Activated T-helper 1 cell treated with anti-CD3 and anti-CD28 coated beads, Interleukin-2, amount 50 U/mL, for 16 hours (primary cell): ENCODE measurements at places on chromosomes 3 and 15.

DNA sequence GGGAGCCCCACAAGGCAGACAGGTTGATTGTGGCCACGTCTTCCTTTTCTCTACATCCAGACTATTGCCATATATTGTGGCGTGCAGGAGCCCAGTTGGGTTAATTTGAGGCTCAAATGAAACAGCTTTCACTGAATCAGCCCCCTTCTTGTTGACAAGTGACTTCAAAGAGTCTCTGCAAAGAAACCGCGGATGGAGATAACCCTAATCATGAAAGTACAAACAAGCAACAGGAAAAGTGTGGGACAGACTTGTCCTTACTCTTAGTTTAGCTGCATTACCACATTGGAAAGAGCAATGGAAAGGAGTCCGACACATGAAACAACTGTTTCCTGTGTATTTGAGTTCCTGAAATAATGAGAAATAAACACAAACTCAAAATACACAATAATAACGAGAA is 3.3 kb downstream of the TMEM40 start:
- DNase-seq = no peak

- DNase-seq = peak; percentile 55
These were observed 6.2 kb upstream of the CTDSPL start for GRCh38 chr3:37855363-37855970.

DNA sequence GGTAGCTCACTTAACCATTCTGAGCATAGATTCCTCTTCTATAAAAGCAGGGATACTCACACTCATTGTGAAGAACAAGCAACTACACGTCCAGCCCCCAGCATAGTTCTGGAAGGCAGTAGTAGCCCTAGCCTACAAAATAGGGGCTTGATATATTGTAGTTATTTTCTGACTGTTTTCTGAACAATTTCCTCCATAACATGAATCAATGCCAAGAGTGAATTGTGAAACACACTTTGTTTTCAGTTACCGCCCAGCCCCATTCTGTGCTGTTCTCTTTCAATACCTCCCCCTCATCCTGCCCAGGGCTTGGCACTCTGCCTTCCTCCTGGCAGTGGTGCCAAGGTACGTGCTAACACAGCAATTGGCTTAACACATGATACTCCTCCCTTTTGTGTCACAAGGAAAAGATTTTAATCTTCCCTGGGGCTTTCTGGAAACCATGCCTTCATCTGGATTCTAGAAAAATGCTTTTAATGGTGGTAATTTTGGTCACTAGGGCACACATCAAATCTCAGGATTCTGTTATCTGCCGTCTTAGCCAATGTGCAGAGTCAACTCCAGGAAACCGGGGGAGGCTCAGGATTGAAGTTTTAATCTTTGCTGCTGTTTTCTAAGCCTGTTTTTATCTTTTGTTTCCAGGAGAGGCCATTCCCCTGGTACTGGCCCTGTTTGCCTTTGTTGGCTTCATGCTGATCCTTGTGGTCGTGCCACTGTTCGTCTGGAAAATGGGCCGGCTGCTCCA is 37.2 kb downstream of the IL20RB start:
- no peak for DNase-seq

GRCh38 chr15:40097096-40097967 is 11.3 kb downstream of the BMF start:
- DNase-seq = no peak

DNA sequence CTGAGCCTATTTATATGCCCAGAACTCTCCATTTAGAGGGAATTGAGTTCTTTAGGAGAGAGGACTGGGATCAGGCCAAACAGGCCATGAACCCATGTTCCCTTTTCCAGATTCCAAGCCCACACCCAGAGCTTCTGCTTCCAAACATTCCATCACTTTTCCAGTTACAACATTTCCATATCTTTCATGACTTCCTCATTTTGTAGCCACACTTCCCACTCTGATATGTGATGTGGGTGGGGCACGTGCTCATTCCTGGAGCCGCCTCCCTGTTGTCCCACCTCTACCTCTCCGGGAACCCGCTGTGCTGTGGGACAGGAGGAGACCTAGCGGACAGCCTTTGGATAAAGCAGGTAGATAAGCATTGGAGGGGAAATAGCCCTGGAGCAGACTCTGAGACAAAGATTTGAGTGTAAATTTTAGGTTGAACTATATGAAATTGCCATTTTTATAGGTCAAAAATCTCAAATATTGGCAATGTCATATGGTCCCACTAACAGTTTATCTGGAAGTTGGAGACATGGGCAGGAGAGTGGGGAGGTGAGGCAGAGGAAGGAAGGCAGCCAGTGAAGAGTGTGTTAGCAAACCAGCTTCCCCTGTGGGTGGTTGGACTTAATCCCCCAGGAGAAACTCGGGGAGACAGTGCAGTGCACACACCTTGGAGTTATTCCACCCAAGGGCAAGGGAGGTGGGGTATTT is 31.8 kb downstream of the CYP8B1 start:
- no peak for DNase-seq

DNA sequence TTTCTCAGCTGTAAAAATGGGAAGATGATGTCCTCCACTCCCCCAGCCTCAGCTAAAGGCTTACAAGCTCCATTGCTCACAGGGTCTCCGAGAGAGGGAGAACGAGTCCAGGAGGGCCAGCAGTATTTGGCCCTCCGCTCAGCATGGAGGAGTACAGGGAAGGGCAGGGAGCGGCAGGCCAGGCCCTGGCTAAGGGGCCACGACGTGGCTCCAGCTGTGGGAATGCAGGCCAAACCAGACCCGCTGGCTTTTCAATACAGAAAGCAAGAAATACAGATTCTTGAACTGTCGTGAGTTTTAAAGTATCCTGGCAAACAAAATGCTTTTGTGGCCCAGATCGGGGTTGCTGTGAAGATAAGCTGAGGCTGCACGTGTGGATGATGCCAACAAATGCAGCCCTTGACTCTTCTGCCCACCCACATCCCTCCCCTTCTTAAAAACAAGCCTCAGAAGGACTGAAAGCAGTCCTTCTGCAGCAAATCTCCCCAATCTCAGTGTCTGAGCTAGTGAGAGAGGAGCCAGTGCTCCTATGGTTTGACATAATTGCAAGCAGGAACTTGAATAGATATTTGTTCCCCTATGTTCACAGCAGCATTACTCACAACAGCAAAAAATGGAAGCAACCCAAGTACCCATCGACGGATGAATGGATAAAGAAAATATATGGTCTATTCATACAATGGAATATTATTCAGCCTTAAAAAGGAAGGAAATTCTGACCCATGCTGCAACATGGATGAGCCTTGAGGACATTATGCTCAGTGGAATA is 18.5 kb upstream of the FBLN2 start:
- no peak for DNase-seq

DNA sequence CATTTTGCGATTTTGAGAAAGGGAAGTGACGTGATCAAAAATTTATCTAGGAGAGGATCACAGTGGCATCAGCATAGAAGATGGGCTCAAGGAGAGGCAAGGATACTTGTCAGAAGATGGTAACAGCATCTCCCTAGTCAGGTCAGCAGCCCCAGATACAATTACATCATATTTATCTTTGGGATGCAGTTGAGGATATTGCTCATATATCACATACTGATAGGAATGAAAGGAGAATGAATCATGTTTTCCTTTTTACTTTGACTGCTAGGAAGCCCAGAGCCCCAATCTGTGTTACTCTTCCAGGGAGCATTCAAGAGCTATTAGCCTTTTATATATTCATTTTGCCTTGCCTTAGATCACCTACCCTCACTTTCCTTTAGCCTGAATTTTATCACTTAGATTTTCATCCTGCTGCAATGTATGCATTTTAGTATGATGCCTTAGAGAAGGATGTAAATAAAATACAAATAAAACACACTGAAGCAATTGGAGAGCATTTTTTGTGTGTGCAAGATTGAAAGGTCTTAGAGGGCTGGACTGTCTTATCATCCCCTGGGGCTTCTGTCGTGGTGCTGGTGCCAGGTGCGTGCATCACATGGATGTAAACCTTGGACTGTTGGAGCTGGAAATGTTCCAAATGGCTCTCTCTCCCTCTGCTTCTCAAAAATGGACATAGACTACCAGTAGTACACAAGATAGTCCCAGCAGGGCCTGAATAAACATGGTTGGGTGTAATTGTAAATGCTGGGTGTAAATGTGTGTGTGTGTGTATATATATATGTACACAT is 40.3 kb downstream of the CORO2B start:
- no peak for DNase-seq

GRCh38 chr15:28919201-28919635 is 33.4 kb downstream of the APBA2 start:
- no peak for DNase-seq

GRCh38 chr3:58176827-58177489 is 33.8 kb downstream of the DNASE1L3 start:
- no peak for DNase-seq

GRCh38 chr15:27172821-27173220 is 201.8 kb downstream of the GABRG3 start:
- no peak for DNase-seq

- no peak for DNase-seq
These were observed 17.3 kb downstream of the CCDC54 start for GRCh38 chr3:107394502-107394901.

DNA sequence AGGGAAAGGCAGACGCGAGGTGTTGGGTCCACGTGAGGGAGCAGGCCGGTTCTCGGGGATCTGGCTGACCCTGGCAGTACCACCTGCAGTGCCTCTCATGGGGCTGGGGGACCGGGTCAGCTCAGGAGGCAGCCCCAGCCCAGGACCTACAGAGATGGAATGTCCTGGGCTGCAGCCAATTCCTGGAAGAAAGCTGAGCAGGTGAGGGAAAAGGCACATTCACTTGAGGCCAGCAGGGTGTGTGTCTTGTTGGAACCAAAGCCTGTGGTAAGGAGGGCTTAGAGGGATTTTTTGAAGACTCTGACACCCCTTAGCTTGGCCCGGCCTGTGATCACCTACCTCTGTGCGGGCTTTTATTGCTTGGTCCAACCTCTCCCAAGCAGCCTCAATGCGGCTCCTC is 15.8 kb downstream of the PLA2G4B start:
- no peak for DNase-seq

GRCh38 chr3:81823882-81824395 is 62.5 kb upstream of the GBE1 start:
- DNase-seq = no peak

- no peak for DNase-seq
These were observed at the start of gene RASSF1 for GRCh38 chr3:50340448-50341329. Gene RASSF1, minus strand, starts transcription at chr3:50340836. Its CDS starts 31 bp downstream, at chr3:50340805.

DNA sequence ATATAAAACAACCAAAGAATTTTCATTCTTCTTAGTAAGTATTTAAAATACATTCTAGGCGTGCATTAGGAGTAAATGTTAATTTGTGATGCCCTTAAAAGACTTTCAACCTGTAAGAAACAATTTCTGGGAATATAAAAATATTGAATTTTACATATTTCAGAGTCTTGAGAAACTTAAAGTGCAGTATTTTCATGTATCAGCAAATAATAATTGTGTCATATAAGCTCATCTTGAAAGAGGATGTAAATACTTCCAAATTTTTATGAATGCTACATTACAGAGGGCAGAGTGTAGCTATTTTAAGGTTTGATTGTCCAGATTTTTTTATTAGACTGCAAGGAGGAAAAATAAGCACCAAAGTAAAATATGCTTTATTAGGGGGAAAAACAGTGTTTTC is 207.1 kb downstream of the VPS13C start:
- no peak for DNase-seq

GRCh38 chr3:140292684-140293083 is 357.7 kb downstream of the CLSTN2 start:
- no peak for DNase-seq

DNA sequence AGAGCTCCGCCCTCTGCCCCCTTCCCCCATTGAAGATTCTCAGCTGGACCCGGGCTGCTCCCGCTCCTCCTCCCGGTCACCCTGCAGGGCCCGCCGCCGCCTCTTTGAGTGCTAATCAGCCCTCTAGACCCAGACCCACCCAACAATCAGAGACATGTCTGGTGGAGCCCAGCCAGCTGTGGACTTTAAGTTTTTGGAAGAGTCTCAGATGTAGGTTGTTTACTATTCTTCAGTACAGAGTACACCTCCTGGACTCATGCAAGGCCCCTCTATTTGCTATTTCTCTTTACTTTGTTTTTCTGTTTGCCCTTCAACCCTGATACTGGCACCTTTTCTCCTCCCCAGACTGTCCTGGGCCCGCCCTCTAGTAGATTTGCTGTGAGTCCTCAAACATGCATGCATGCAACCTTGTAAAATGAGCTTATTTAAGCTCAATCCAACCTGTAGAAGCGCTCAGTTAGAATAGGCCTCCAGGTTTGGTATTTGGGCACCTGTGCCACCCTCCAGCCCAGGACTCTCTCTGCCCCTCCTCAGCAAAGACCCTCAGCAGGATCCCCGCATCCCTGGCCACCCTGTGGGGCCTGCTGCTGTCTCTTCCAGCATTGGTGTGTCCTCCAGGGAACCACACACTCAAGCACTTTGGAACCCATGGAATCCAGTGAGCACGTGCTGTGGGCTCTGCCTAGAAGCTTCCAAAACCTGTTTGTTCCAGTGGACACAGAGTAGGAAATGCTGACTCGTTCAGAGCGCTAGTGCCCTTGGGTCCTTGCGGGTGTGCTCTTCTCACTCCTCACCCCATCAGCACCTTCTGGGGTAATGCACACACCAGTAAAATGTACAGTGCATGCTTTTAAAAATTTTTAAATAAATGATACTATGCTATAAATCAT is 4.6 kb downstream of the PRR23E start:
- DNase-seq = no peak

GRCh38 chr3:732326-732928 is 360.4 kb upstream of the CNTN6 start:
- no peak for DNase-seq
